ENCODE measurements at places on chromosomes 2 and 18.

GRCh38 chr2:128358941-128359731 is 40.5 kb upstream of the HS6ST1 start:
- no peak for DNase-seq
- no peaks in the 10 kb centered on the region for H3K4me1 ChIP-seq
- H3K4me3 ChIP-seq = no peak overlapping the region
- no peaks in the 10 kb centered on the region for H3K36me3 ChIP-seq
- no peak overlapping the region for H3K27ac ChIP-seq

GRCh38 chr18:42801706-42802105 is 313.8 kb downstream of the RIT2 start:
- no peaks in the 10 kb centered on the region for H3K36me3 ChIP-seq
- DNase-seq = no peak
- H3K27ac ChIP-seq = no peak overlapping the region
- H3K27me3 ChIP-seq = no peaks in the 10 kb centered on the region

GRCh38 chr2:142165790-142166189 is 35.0 kb upstream of the LRP1B start:
- no peaks in the 10 kb centered on the region for H3K36me3 ChIP-seq
- DNase-seq = no peak
- no peaks in the 10 kb centered on the region for H3K4me1 ChIP-seq
- no peak overlapping the region for H3K4me3 ChIP-seq

DNA sequence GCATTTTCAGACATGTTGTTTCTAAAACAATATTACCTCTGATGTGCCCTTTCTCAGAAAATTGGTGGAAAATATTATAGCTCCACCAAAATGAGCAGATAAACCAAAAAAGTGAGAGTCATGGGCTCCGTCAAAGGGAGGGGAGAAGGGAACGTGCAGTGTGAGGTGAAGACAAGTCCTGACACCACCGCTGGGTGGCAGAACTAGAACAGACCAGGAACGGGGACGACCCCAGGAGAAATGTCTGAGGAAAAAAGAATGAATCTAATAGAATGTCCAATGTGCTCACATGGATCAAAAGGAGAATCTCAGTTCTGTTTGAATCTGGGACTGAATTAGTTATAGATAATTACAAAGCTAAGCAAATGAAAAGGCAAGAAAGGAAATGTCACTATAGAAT is 22.6 kb upstream of the BCL2 start:
- H3K27me3 ChIP-seq = no peaks in the 10 kb centered on the region
- no peak overlapping the region for H3K27ac ChIP-seq
- H3K4me1 ChIP-seq = no peaks in the 10 kb centered on the region
- peak; percentile 52 for DNase-seq
- peaks cover 45% of the 10 kb centered on the region for H3K36me3 ChIP-seq

- H3K27ac ChIP-seq = no peak overlapping the region
- no peak overlapping the region for H3K4me3 ChIP-seq
- DNase-seq = no peak
- no peaks in the 10 kb centered on the region for H3K36me3 ChIP-seq
- H3K4me1 ChIP-seq = no peaks in the 10 kb centered on the region
- H3K27me3 ChIP-seq = peaks cover 2% of the 10 kb centered on the region
These were observed 15.3 kb upstream of the PPP4R1 start for GRCh38 chr18:9629709-9630108.

DNA sequence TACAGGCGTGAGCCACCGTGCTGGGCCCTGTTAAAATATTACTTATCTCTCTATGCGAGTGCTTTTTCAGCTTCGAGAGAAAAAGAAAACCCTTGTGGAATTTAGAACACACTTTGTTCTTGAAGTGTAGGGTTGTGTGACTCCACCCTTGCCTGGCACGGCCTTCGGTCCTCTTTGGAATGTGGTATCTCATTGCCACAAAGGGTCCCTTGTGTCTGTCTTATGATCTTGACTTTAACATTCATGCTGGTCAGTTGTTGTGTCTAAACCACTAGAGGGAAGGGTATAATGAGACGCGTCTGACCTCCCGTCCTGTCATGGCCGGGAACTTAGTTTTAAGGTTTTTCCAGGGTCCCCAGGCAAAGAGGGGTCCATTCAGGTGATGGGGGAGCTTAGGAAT is 246.4 kb downstream of the VAPA start:
- no peaks in the 10 kb centered on the region for H3K4me1 ChIP-seq
- DNase-seq = no peak
- H3K27ac ChIP-seq = no peak overlapping the region
- no peaks in the 10 kb centered on the region for H3K27me3 ChIP-seq

- H3K4me3 ChIP-seq = no peak overlapping the region
- H3K27me3 ChIP-seq = no peaks in the 10 kb centered on the region
- peaks cover 92% of the 10 kb centered on the region for H3K36me3 ChIP-seq
- no peak overlapping the region for H3K27ac ChIP-seq
- no peak for DNase-seq
These were observed 104.3 kb downstream of the USP40 start for GRCh38 chr2:233462202-233462785.

GRCh38 chr2:164386231-164386630 is 235.1 kb downstream of the GRB14 start:
- no peak for DNase-seq
- H3K27me3 ChIP-seq = no peaks in the 10 kb centered on the region
- no peaks in the 10 kb centered on the region for H3K4me1 ChIP-seq
- no peak overlapping the region for H3K4me3 ChIP-seq

GRCh38 chr2:223075301-223076270 is 23.6 kb downstream of the KCNE4 start:
- DNase-seq = no peak
- H3K36me3 ChIP-seq = no peaks in the 10 kb centered on the region
- H3K27me3 ChIP-seq = no peaks in the 10 kb centered on the region
- no peak overlapping the region for H3K27ac ChIP-seq
- no peak overlapping the region for H3K4me3 ChIP-seq

- H3K36me3 ChIP-seq = no peaks in the 10 kb centered on the region
- no peaks in the 10 kb centered on the region for H3K27me3 ChIP-seq
- no peak overlapping the region for H3K4me3 ChIP-seq
- DNase-seq = no peak
These were observed 342.4 kb downstream of the INSIG2 start for GRCh38 chr2:118430510-118431164.

GRCh38 chr18:31232775-31233424 is 70.2 kb upstream of the DSC1 start:
- H3K4me1 ChIP-seq = no peaks in the 10 kb centered on the region
- H3K27me3 ChIP-seq = no peaks in the 10 kb centered on the region
- H3K4me3 ChIP-seq = no peak overlapping the region
- DNase-seq = no peak

DNA sequence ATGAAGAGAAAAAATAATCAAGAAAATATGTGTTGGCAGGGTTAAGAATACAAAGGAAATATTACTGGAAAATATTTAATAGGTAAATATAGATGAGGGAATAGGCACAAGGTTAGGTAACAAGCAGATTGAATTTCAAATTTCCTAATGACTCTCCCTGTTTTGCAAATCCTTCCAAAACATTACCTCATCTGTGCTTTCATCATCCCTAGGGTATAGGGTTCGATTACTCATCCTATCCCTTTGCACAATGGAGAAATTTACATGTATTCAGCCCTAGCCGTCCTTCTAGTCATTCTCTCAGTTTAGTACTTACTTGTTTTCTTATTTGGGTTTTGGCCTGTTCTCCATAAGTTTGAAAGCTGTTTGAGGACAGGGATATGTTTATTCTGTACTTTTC is 864.6 kb upstream of the FSHR start:
- no peak overlapping the region for H3K4me3 ChIP-seq
- no peaks in the 10 kb centered on the region for H3K36me3 ChIP-seq
- no peaks in the 10 kb centered on the region for H3K27me3 ChIP-seq
- DNase-seq = no peak

DNA sequence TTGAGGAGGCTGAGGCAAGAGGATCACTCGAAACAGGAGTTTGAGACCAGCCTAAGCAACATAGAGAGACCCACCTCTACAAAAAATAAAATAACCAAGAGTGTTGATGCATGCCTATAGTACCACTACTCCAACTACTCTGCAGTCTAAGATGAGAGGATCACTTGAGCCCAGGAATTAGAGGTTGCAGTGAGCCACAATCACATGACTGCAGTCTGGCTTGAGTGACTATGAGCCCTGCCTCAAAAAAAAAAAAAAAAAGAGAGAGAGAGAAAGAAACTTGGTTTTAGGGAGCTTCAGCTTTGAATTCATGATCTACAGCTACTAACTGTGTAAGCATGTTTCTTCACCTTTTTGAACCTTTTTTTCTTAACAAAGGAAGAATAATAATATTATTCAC is 119.9 kb downstream of the HNMT start:
- no peaks in the 10 kb centered on the region for H3K36me3 ChIP-seq
- DNase-seq = no peak
- no peak overlapping the region for H3K4me3 ChIP-seq
- H3K27ac ChIP-seq = no peak overlapping the region
- H3K27me3 ChIP-seq = no peaks in the 10 kb centered on the region
- H3K4me1 ChIP-seq = no peaks in the 10 kb centered on the region

- peaks cover 8% of the 10 kb centered on the region for H3K4me1 ChIP-seq
- H3K4me3 ChIP-seq = no peak overlapping the region
These were observed 56.7 kb downstream of the LBH start for GRCh38 chr2:30287857-30288513.

Data from T-cell (primary cell).